ENCODE measurements at places on chromosomes 12 and 14.

GRCh38 chr12:132998741-132999140 lies 12.6 kb downstream of the ZNF26 start:
- DNase-seq, result no peak

DNA sequence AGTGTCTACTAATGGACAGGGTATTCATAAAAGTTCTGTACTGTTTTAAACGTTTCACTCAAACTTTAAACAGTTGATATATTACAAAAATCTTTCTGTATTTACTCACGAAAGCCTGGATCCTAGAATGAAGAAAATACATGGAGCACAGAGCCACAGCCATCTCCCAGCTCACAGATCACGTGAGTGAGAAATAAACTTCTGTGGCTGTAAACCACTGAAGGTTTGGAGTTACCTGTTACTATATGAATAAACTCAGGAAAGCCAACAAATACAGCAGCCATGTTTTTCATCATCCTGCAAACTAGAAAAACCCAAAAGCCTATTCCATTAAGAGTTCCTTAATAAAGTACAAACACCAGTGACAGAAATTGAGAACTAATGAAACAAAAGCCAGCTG lies 867 bp upstream of the TDG start:
- no peak for DNase-seq

GRCh38 chr14:95597784-95598211 lies 62.9 kb downstream of the GLRX5 start:
- no peak for DNase-seq

DNA sequence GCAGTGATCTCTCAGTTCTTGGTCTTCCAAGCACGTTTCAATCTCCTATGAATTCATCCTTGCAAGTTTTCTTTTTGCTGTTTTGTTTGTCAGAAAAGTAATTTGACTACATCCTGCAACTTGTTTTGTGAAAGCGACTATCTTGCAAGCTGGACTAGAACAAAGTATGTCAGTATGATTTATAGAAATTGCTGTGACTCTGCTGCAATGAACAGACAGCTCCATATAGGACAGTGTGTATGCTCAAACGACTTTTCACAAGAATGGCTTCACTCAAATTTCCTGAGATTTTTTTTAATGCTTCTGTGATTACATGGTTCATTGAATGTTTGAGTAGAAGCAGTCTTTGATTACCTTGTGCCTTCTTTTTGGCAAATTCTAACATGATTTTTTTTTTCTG lies 123.5 kb upstream of the TRHDE start:
- no peak for DNase-seq

DNA sequence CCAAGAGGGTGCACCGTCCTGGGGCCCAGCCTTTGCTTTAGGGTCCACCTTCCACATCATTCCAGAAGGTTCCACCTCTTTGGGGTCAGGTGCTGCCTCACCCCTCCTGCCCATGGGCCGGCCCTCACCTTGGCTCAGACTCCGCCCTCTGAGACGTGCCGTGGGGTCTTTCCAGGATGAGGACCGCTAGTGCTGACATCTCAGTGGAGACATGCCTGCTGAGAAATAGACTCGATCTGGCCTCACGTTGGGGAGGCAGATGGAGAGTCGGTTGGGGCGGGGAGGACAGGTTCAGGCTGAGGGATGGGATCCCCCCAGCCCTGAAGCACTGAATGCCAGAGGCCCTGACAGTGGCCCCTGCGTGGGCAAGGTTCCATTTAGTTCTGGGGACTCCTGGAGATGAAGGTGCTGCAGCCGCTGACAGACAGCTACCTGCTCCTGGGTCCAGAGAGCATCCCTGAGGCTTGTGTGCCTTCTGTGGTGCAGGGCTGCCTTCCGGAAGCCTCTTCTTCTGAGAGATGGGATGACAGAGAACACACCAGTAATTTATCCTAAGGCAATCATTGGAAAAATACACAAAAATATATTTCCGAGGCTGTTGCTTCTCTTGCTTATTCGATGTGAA lies 185.3 kb downstream of the KIF26A start:
- no peak for DNase-seq

DNA sequence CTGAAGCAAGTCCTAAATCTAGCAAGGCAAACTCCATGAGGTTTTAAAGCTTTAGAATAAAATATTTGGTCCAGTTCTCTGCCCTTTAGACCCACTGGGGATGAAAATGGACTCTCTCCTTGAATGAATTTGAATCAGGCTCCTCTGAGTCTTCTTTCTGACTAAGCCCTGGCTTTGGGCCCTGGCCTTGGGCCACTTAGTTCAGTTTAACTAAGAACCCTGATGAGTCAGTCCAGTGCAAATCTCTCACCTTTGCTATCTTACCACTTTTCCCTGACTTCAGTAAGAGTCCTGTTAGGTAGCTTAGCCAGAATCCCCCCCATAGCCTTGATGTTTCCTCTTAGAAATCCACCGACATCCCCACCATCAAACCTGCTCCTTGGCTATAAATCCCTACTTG lies 427.5 kb downstream of the SNAPC1 start:
- no peak for DNase-seq

GRCh38 chr12:14716848-14717444 lies 20.5 kb upstream of the GUCY2C start:
- DNase-seq, result no peak

GRCh38 chr12:102680304-102680703 lies 199.9 kb upstream of the IGF1 start:
- DNase-seq, result no peak

GRCh38 chr14:21711360-21711961 lies 37.8 kb upstream of the OR4E1 start:
- no peak for DNase-seq

DNA sequence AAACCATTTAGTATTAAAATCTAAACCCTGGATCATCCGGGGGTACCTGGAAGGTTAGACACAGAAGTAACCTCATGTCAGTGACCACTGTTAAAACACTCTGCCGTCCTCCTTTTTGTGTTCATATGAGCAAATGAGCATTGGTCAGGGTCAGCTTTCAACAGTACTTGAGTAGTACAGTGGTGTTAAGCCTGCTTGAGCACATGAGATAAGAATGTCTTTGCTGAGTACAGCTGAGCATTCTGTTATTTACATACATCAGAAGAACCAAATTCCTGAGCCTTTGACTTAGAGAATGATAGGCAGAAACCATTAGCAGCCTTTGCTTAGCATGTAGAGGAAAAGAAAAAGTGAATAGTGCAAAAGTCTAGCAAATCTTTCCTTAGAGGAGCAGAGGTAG lies 38.6 kb upstream of the LRTM2 start:
- DNase-seq, result no peak

GRCh38 chr12:84058136-84058535 lies 854.5 kb downstream of the SLC6A15 start:
- DNase-seq, result no peak

GRCh38 chr14:75069121-75069810 lies at the start of gene ZC2HC1C:
TSS of gene ZC2HC1C (plus strand) at chr14:75069641. CDS start at chr14:75070574, 933 bp downstream.
- DNase-seq, result peak; percentile 82

DNA sequence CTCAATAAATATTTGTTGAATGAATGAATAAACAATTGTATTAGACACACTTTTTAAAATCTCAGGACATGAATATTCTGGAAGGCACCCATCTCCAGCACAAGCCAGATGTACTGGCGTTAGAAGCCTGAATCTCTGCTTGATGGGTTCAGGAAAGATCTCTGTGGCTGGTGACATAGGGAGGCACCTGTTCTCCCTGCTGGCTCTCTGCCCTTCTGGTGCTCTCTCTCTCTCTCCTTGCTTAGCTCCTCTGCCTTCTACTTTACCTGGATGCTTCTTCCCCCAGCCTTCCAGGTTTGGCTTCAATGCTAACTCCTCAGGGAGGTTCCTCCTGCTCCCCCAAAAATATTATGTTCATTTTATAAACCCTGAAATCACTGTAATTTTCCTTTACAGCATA lies 1.5 kb downstream of the CYP46A1 start:
- DNase-seq, result no peak
